Esophagus mucosa (tissue), 1 donor: ENCODE measurements at places on chromosomes 6 and 20.

GRCh38 chr6:125844989-125845388, 54.2 kb downstream of the NCOA7 start:
- no peak for ATAC-seq

GRCh38 chr6:135054226-135054568, 425 bp downstream of the HBS1L start:
- ATAC-seq = peak; percentile 14

GRCh38 chr6:163844761-163845160, 430.2 kb downstream of the QKI start:
- ATAC-seq = no peak

- ATAC-seq = no peak
Observed at GRCh38 chr6:31631209-31631608, 10.7 kb downstream of the PRRC2A start.

GRCh38 chr20:41248368-41249024, 69.0 kb downstream of the ZHX3 start:
- no peak for ATAC-seq

DNA sequence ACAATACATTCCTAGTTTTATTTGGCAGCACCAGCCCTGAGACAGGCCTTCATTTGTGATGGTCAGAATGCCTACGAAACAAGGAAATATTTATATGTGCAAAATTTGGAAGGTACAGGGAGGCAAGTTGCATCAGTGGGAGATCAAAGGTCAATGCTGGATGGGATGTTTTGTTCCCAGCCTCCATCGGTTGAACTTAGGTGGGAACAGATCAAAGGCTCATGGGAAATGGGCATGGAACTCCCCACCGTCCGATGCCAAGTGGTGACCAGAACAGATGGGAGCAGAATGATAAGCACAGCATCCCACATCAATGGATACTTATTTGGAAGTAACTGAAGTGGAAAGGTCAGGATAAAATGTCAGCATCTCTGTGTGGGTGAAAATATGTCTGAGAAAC, 177.7 kb upstream of the TNFAIP3 start:
- no peak for ATAC-seq

GRCh38 chr6:35686873-35687555, 1.7 kb downstream of the FKBP5 start:
- ATAC-seq = no peak

DNA sequence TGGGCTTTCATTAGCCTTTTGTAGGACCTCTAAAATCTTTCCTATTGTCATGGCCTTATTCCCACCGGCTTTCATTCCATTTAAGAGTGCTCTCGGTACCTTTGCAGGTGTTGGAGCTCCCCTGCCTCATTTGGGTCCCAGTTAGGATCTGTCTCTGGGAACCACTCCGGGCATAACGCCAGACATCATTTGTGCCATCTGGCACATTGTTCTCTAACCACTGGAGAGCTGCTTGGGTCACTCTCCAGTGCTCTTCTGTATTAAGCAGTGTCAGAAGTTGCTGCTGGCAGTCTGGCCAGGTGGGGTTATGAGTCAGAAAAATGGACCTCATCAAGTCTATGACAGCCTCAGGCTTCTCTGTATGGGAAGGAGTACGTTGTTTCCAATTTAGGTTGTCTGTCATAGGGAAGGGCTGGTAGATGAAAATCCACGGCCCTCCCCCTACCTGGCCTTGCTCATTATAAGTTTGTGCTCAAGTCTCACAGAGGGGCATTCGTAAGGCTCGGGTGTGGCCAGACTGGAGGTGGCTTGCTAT, 62.9 kb upstream of the MOCS1 start:
- peak; percentile 52 for ATAC-seq

DNA sequence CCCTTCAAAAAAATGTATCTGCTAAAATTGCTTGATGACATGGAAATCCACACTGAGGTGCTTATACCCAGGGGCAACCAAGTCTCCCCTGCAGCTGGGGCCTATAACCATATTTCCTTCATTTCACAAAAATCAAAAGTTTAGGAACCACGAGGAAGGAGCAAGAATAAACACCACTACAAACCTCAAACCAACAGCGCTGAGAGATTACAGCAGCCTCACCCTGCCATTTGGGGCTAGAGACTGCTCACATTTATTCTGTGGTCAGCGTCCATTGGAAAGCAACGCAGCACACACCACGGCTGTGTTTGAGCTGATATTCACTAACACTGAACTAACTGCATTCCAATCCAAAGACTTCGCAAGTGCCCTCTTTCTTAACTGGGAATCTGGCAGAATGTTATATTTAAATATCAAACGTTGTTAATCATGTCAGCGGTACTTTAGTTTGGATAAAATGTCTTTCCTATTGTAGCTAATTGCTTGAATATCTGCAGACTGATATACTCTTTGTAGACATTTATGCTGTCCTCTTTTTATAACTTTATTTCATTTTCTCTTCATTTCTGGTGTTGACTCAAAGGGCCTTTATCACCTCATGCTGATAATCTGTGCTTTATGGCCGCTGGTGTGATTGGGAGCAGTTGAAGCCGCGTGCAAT, 94.6 kb downstream of the FOXA2 start:
- no peak for ATAC-seq

- peak; percentile 59 for ATAC-seq
Observed at GRCh38 chr6:25218346-25218745, 60.8 kb upstream of the CARMIL1 start.

GRCh38 chr20:22217712-22218352, 366.5 kb downstream of the FOXA2 start:
- peak; percentile 70 for ATAC-seq

GRCh38 chr6:142182004-142182403, 34.9 kb downstream of the VTA1 start:
- ATAC-seq = no peak

GRCh38 chr6:72411872-72412708, 209.8 kb upstream of the KCNQ5 start:
- ATAC-seq = peak; percentile 99

- no peak for ATAC-seq
Observed at GRCh38 chr20:41078329-41078728, 49.7 kb downstream of the TOP1 start.

DNA sequence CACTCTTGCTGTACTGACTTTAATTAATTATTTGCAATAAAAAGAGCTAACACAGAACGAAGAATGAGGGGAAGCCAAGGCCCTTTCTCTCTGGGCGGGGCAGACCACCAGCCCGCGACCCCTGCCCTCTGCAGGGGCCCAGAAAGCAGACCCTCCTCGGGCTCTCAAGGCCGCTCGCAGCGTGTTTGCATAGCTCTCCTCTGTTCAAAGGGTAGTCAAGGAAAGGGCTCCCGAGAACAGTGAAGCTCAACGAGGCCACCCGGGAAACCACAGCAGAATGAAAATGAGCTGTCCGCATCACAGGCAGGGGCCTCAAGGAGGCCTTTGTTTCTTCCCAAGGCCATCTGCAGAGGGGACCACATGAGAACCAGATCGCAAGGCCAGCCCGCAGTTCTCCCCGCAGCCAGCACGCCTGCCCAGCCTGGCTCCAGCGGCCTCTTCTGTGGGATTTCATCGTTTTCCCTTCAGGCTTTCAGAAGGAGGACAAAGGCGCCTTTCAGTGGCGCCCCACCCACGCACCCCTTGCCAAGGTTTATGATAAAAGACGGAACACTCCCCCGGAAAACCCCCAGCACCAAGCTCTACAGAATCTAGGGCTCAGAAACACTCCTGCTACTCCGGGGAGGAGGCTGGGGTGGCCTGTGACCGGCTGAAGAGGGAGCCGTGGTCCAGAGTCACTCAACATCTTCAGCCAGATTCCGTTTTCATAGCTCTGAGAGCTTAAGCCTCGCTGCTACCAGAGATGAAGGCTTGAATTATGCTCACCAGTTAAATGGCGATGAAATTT, 25.3 kb downstream of the ACSS1 start:
- ATAC-seq = peak; percentile 29

DNA sequence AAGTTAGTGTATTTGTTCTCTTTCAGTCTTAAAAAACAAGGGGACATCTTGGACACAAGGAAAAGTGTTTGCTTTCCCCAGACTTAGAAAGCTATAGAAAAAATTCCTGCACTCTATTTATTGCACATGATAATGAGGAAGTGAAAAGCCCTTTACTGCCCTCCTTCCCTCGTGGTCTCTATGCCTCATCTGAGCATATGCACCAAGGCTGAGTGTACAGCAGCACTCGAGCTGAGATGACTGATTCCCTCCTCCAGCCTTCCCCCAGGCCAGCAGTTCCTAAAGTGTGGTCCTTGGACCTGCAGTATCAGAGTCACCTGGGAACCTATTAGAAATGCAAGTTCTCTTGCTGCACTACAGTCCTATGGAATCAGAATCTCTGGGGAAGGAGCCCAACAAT, 14.3 kb upstream of the LAMP5 start:
- no peak for ATAC-seq

DNA sequence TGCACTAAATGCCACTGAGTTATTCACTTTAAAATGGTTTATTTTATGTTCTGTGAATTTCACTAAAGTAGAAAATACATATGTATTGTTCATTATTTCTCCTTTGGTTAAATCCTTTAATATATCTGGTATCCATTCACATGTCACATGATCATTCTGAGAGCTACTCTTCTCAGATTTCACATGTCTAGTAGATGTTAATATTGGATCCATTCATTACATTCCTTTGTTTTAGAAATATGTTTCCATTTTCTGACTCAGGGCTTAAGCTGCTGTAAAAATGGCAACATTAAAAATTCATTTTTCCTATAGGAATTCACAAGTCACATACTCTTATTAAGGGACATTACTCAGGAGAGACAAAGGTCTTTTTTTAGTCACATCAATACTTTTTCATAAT, 205.4 kb downstream of the ZFAND3 start:
- no peak for ATAC-seq

- ATAC-seq = no peak
Observed at GRCh38 chr20:4066551-4066950, 51.2 kb upstream of the RNF24 start.

DNA sequence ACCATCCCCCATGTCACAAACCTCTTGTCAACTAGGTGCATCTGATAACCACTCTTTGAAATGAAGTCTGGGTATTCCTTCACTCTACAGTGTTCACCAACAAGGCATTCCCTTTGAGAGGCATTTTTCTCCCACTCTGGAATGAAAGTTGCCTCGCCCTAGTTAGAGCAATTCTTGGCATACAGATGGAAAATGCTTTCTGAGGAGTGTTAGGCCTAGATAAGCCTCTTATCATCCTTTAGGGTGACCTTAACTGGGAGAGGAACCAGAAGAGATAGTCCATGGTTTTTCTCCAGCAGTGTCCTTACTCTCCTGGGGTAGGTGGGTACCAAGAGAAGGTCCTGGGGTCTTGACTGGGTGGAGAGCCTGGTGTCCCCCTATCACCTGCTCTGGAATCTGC, 14.8 kb downstream of the CLIC5 start:
- ATAC-seq = no peak

GRCh38 chr6:31763619-31763940, 1.1 kb downstream of the SAPCD1 start:
- ATAC-seq = peak; percentile 45

DNA sequence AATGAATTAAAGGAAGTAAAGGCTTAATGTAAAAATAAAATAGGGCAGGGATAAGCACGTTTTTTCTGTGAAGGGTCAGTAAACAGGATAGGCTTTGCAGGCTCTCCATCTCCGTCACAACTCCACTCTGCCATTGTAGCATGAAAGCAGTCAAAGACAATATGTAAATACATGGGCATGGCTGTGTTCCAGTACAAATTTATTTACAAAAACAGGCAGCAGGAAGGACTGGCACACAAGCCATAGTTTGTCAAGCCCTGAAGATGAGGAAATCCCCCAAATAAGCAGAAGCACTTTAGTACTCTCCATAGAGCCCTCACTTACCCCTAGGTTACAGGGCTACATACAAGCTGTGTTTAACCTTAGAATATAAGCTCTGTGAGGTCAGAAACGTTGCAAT, 8.9 kb upstream of the FBXO9 start:
- no peak for ATAC-seq

DNA sequence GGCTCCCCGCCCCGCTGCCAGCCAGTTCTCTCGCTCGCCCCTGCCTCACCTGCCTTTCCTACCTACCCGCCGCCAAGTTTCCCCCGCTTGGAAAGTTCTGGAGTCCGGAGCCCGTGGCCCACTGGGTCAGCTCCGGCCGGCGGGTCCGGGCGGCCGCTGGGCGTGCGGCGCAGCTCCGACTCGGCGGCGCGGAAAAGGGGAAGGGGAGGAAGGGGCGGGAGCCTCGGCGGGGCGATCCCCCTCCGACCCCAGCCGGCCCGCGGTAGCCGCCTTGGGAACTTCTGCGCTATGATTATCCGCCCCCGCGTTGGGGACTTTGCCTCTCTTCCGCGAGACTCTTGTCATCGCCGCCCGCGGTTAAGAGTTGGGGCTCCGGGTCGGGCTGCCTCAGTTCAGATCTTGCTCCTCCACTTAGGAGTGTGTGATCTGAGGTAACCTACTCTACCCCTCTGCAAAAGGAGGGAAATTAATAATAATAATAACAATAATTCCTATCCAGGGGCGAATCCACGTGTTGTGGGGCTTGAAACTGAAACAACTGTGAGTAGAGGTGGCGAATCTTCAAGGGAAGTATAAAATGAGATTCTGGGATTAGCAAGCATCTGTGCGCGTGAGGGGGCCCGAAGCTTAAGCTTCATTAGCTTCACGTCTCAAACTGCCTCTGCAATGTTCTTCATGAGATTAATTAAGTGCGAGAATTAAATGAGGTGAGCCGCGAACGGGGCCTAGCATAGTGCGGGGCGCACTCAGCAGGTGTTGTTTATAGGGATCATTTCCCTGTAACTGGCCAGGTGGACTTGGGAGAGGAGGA, 30.8 kb downstream of the SF3B5 start:
- ATAC-seq = peak; percentile 33

GRCh38 chr6:125670568-125670967, 78.9 kb upstream of the HEY2 start:
- no peak for ATAC-seq

- no peak for ATAC-seq
Observed at GRCh38 chr20:59579404-59580145, 24.8 kb upstream of the PHACTR3 start.

DNA sequence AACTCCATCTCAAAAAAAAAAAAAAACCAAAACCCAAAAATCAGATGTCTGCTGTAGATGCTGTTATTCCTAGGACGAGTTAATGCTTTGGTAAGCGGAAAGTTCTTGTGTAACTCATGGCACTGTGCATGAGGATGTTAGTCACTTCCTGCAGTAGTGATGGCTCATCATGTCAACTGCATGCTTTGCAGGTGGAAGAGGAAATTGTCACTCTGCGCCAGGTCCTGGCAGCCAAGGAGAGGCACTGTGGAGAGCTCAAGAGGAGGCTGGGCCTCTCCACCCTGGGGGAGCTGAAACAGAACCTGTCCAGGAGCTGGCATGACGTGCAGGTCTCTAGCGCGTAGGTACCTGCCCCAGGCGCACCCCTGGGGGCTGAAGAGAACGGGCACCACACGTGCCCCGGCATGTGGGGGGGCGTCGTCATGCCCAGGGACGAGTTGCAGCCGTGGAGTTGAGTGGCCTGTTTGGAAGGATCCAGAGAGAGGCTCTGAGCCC, 8.5 kb downstream of the TPD52L2 start:
- ATAC-seq = peak; percentile 95

GRCh38 chr20:48832405-48832730, 4.6 kb upstream of the PREX1 start:
- no peak for ATAC-seq

- ATAC-seq = no peak
Observed at GRCh38 chr6:158639056-158639455, 5.5 kb downstream of the DYNLT1 start.

- no peak for ATAC-seq
Observed at GRCh38 chr6:127634178-127634577, 57.2 kb downstream of the C6orf58 start.

GRCh38 chr6:119215309-119215708, 134.3 kb downstream of the MAN1A1 start:
- no peak for ATAC-seq
